ENCODE measurements at places on chromosomes 7 and 10.

DNA sequence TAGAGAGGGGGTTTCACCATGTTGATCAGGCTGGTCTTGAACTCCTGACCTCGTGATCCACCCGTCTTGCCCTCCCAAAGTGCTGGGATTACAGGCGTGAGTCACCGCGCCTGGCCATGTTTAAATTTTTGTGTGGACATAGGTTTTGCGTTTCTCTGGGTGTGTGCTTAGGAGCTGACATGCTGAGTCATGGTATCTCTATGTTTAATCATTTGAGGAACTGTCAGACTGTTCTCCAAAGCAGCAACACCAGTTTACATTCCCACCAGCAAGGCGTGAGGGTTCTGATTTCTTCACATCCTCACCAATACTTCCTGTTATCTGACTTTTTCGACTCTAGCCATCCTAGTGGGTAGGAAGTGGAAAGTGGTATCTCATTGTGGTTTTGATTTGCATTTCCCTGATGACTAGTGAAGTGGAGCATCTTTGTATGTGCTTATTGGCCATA, 153.7 kb downstream of the DNAJB6 start:
- no peak for DNase-seq

DNA sequence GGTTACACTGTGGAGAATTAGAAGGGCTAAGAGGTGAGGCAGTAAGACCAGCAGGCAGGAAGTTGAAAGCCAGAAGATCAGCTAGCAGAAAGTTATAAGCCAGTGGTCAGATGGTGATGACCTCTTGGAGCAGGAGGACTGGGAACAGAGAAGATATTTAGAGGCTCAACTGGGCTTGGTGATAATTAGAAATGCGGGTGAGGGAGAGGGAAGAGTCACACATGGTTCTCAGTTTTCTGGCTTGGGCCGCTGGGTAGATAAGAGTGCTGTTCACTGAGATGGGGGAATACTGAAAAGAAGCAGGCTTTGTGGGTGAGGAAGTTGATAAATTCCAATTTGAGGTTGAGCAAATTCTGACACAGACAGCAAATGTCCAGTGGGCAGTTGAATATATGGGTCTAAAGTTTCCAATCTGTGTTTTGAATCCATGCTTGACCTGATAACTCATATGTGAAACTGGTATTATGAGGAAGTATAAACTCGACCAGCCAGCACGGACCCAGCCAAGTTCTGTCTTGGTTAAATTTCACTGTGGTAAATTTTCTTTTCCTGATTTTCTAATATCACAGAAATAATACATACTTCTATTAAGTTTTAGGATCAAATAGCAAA, 22.7 kb downstream of the LSMEM1 start:
- DNase-seq = no peak

DNA sequence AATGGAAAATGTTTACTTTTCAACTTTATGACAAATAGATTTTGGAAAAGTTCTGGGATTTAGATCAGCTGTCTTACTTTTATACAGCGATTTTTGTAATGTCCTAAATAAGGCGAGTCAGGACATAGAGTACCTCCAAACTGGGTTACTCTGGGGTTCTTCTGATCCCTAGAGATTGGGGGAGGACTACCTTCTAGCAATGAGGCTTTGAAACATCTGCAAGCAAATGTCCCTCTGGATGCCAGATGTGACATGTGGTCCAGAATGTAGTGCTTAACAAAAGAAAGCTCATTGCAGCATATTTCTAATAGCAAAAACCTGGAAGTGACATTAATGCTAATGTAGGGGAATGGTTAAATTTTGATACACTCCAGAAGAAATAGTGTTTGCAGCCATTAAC, 36.1 kb downstream of the ABRAXAS2 start:
- no peak for DNase-seq

- no peak for DNase-seq
Measured at GRCh38 chr7:45714521-45714820, 140.3 kb downstream of the ADCY1 start.

DNA sequence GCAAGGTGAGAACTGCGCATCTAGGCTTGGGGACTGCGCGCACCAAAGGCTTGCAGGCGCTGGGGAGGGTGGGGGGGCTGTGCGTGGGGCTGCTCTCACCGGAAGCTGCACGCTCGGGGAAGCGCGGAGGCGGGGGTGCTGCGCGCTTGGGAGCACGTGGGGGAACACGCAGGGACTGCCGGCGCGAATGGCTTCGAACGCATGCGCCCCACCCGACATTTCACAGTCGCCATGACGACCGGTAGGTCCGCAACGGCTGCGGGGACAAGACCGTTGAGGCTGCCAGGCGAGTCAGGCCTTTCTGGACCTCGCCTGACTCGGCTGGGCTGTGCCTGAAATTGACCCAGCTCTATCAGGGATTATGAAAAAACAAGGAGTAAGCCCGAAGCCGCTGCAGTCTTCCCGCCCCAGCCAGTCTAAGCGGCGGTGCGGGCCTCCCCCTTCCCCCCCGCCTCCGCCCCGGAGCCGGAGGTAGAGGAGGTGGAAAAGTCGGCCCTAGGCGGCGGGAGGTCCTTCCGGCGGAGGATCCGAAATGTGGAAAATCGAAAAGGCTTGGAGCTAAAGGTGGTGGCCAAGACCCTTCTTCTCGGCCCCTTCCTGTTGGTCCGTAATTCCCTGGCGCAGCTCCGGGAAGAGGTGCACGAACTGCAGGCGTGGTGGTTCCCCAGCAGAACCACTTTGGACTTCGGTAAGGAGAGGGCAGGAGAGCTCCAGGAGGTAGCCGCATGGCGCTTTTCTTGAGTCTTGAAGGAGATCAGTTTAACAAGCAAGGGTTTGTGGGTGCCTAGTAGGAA, 34.9 kb upstream of the STEAP1 start:
- DNase-seq = peak; percentile 31

- no peak for DNase-seq
Measured at GRCh38 chr7:39971924-39972323, 21.9 kb downstream of the CDK13 start.

DNA sequence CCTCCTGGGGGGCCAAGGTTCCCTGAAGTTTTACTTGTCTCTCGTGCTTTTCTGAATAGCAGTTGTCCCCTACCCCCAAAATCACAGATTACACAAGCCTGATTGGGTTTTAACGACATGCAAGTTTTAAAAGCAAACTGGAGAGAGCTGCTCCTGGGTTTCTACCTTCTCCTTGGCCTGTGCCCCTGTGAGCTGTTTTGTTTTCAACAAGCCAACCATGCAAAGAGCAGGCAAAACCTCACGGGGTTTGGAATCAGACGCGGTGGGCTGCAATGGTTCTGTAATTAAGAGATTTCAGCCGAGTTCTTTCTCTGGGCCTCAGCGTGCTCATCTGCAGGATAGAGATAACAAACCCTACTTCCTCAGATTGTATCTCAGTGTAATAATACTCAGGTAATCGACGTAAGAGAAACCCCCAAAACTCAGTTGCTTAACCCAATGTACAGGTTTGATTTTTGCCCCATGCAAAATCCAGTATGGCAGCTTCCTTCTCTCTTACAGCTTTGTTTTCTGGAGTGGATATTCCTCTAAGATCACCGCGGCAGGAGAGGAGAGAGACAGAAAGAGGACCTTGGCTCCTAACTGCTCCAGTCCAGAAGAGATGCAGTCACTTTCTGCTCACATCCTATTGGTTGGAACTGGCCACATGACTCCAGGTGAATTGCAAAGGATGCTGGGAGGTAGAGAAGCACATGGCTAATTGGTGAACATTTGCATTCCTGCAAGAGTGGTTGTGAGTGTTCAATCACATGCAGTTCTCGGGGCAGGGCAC, 42.0 kb downstream of the MYL10 start:
- DNase-seq = no peak

DNA sequence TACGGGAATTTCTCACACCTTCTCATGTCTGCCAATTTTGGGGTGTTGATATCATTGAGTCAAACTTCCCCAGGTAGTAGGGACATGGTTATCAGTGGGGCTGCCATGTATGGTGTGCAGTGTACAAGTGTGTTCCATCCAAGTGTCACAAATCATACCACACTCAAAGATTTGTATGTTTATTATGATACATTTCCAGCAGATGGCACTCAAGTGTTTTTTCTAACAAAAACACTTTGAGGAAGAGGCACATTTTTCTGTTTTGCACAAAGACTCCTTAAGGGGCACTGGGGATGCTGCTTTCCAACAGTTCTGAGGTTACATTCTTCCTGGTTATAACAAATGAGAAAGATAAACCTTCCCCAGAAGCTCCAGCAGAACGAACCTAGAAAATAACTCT, 414.5 kb downstream of the REEP3 start:
- peak; percentile 14 for DNase-seq

DNA sequence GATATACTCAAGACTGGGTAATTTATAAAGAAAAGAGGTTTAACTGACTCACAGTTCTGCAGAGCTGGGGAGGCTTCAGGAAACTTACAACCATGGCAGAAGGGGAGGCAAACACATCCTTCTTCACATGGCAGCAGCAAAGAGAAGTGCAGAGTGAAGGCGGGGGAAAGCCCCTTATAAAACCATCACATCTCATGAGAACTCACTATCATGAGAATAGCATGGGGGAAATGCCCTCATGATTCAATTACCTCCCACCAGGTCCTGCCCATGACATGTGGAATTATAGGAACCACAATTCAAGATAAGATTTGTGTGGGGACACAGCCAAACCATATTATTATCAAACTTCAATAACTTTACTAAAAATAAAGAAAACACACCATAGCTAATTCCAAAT, 30.4 kb upstream of the JAZF1 start:
- DNase-seq = no peak

GRCh38 chr10:70683601-70683934, 11.3 kb downstream of the ADAMTS14 start:
- peak; percentile 48 for DNase-seq

GRCh38 chr10:77117501-77117900, 520.1 kb downstream of the KCNMA1 start:
- DNase-seq = no peak

DNA sequence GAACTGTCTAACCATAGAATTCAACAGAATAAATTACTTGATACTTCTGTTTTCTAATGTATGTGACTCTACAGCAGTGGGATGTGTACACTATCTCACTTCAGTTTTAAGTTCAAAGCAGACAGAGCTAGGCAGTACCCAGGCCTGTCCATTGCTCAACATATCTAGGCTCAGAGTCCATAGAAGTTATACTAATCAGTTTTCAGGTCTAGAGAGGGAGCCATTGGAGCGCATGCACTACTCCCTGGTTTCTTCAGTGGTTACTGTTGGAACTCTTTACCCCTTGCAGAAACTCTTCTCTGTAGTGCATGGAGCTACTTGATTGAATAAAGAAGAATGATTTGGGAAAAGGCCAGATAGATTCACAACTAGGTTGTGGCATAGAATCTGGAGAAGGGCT, 4.4 kb downstream of the CD36 start:
- DNase-seq = no peak

DNA sequence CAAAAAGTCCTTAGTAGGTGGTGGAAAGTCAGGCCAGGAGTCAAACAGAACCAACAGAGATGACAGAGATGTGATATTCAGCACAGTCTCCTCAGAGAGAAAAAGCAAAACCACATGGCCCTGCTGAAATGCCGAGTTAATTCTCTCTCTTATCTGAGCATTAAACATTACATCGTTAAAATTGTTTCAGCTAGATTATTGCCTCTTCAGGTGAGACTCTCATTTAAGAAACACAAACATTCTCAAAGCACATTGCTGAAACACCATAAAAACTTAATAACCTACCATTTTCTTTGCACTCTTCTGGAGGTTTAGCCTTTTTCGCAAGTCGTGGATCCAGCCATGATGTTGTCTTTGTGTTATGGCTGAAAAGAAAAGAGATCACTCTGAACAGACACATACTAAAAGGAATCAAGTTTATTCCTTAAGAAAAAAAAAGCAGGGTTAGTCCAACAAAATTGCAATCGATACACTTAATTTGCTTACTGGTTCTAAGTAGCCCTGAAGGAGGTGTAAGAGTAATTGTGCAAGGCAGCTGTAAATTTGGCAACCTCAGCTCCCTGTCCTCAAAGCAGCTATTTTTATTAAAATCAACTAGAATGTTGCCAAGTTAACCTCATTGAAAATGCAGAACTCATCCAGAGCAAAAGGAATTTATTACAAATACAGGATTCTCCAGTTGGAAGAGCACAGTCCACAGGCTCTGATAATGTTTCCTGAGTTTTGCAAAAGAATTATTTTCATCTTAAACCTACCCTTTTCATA, 691.1 kb downstream of the PHTF2 start:
- DNase-seq = peak; percentile 17

- DNase-seq = peak; percentile 93
Measured at GRCh38 chr10:43322769-43323168, 48.7 kb upstream of the FXYD4 start.

DNA sequence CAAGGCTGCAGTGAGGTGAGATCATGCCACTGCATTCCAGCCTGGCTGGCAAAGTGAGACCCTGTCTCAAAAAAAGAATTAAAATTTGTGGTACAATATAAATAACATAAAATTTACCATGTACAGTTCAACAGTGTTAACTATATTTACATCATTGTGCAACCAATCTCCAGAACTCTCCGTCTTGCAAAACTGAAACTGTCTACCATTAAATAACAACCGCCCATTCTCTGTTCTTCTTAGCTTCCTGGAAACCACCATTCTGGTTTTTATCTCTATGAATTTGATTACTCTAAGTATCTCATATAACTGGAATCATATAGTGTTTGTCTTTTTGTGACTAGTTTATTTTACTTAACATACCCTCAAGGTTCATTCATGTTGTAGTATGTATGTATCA, 167.6 kb downstream of the AUTS2 start:
- no peak for DNase-seq

DNA sequence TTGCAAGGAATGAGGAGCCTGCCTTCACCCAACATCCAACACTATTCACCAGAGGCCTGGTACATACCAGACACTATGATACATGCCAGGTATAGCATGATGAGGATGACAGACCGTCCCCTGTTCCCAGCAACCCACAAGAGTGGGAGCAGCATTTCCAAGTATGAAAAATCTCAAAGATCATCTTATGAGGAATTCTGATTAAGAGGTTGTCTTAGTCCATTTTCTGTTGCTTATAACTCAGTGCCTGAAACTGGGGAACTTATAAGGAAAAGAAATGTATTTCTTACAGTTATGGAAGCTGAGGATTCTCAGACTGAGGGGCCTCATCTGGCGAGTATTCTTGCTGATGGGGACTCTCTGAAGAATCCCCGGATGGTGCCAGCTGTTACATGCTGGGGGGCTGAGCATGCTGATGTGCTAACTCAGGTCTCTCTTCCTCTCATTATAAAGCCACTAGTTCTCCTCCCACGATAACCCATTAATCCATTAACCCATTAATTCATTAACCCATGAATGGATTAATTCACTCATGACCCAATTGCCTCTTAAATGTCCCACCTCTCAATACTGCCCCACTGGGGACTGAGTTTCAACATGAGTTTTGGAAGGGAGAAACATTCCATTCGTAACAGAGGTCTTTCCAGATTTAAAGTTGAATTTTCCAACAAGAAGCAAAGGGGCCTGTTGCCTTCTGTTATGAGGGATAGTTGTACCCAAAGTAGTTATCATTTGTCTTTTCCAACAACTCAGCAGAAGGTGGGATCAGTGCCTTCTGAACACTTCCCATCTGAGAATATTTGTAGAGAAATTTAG, 173.9 kb downstream of the HERPUD2 start:
- DNase-seq = no peak

Data from cardiac muscle cell (in vitro differentiated cells and primary cell).